ENCODE measurements at places on chromosomes 2 and 18.

- DNase-seq: no peak
Measured at GRCh38 chr2:112048236-112048592, 6.9 kb upstream of the TMEM87B start.

- no peak for DNase-seq
Measured at GRCh38 chr18:3305354-3305762, 43.4 kb downstream of the MYL12B start.

DNA sequence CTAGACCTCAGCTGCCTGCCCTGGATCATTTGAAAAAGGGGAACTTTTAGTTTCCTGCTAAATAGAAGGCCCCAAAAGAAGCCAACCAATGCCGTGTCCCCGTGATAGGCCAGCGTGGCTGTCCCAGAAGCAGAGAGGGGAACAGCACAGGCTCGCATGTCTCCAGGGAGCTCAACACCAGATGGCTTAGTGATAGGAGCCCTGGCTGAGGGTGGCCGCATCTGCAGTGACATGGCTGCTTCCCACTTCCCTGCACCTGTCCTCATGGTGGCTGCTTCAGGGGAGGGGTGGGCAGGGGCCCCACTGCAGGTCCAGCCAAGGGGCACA lies 79.6 kb downstream of the MBP start:
- no peak for DNase-seq

- no peak for DNase-seq
Measured at GRCh38 chr18:31744321-31745067, 16.2 kb downstream of the SLC25A52 start.

DNA sequence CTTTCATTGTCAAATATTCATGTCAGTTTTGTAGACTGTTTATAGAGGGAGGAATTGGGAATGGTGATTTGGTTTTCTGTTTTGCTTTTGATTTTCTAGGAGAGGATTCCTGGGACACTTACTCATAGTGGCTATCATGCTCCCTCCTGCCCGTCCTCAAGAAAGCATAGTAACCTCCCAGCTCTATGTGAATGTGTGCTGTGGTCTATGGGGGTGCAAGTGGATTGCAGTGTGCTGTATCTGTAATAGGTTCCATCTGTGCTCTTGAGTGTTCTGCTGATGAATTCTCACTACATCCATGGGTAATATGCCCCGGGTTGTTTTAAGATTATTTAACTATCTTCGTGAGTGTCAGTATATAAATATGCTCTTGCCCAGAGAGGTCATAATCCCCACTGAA lies 811.3 kb downstream of the CNTNAP5 start:
- DNase-seq: no peak

- DNase-seq: no peak
Measured at GRCh38 chr2:217539126-217539525, 463.7 kb downstream of the TNS1 start.

DNA sequence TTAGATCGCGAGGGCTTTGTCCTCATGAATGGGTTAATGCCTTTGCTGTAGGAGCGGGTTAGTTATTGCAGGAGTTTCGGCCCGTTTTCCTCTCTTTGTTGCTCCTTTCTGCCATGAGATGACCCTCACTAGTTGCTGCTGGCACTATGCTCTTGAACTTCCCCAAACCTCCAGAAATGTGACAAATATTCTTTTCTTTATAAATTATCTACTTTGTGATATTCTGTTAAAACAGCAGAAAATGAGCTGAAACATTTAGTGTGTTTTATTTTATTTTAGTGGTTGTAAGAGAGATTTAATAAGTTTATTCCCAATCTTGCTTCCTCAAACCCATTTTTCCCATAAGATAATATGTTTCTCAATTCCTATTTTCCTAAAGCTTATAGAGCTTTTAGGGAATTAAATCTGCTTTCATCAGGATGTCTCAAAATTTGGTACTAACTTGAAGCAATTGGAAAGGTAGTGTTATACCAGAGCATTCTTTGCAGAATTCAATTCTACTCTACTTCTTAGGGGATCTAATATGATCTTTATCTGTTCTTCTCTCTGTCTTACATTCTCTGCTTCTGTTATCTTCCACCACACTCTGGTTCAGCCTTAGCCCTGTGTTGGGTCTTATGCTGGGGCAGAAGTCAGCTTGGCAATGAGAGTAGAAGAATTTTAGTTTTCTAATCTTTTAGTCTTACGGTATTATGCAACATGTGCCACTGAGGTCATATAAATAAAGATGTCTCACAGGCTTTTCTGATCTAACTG lies 23.1 kb downstream of the DDX1 start:
- DNase-seq: no peak

DNA sequence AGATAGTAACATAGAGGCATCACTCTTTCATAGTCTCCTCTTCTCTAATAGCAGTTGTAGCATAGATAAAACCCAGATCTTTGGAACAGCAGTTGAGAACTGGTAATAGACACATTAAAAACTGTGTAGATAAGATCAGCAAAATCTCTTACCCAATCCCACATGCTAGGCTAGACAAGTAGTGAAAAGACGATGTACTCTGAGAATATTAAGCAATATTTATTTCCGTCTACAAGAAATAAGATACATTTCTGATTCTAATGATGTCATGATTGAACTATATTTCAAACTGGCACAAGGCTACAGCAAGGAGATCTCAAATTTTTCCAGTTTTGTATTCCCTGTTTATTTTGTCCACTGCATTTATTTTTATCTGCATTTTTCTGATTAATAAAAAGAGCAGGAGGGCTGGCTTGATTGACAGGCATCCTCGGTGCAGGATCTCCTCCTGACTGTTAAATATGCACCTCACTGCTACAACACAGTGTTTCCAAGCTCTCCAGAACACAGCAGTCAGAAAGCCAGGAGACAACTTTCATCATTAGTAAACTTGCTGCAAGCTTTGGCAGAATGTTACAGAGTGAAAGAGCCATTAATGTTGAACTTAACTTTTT lies 73.3 kb upstream of the ATIC start:
- no peak for DNase-seq

DNA sequence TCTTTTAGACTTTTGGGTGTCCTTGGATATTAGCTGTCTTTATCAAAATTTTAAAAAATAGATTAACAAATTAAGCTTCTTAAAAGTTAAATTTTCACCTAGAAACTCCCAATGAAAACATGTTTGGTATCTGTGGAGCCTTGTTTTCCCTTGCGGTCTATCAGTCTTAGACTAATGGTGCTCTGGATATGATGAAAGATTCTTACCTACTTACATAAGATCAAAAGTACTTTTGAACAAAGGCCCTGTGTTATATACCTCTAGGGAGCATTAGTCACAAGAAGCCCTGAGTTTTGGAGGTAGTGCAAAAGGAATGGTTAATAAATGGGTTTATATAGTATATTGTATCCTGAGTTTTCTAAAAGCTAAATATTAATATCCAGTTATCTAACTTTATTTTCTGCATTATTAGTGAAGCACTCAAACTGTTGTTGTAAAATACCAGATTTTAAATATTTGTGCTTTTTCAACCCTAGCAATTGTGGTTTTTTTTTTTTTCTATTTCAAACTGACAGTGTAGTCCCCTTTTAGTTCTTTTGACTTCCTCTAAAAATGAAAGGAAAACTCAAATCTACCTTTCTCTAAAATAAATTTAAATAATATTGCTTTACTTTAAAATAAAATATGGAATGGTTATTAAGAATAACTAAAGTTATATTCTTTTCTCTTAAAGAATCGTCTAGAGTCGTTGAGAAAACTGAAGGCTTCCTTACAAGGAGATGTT lies 18.1 kb downstream of the NDC80 start:
- DNase-seq: no peak

DNA sequence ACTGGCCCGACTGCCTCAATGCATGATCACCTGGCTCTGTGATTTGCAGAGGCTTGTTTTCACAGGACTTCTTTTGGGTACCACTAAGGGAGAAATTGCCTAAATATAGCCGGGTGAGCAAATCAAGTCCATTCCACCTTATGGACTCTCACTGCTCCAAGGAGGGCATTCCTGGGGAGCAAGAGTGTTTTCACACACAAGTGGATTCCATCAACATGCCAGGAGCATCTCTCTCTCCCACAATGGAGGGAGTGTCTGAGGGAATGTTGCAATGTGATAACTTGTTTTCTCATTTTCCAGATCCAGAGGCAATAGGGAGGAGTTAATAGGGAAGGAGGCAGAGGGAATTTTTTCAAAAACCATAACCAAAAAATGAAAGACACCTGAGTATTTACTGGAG lies 250.7 kb downstream of the SATB2 start:
- no peak for DNase-seq

- no peak for DNase-seq
Measured at GRCh38 chr2:237351796-237352195, 62.2 kb downstream of the COL6A3 start.

DNA sequence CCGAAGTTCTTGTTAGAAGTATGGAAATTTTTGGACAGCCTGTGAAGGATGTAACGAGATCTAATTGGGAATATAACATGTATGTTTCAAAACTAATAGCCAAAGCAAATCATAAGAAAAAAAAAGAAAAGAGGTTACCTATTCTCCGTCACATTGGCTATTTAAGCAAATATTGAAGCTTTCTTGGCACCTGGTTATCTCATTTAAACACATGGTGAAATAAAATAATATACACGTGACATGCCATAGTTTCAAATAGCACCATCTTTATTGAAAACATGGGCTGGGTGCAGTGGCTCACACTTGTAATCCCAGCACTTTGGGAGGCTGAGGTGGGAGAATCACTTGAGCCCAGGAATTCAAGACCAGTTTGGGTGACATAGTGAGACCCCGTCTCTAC lies 56.7 kb downstream of the ZEB2 start:
- DNase-seq: no peak

GRCh38 chr2:236677368-236677767 lies 107.7 kb downstream of the ACKR3 start:
- no peak for DNase-seq

DNA sequence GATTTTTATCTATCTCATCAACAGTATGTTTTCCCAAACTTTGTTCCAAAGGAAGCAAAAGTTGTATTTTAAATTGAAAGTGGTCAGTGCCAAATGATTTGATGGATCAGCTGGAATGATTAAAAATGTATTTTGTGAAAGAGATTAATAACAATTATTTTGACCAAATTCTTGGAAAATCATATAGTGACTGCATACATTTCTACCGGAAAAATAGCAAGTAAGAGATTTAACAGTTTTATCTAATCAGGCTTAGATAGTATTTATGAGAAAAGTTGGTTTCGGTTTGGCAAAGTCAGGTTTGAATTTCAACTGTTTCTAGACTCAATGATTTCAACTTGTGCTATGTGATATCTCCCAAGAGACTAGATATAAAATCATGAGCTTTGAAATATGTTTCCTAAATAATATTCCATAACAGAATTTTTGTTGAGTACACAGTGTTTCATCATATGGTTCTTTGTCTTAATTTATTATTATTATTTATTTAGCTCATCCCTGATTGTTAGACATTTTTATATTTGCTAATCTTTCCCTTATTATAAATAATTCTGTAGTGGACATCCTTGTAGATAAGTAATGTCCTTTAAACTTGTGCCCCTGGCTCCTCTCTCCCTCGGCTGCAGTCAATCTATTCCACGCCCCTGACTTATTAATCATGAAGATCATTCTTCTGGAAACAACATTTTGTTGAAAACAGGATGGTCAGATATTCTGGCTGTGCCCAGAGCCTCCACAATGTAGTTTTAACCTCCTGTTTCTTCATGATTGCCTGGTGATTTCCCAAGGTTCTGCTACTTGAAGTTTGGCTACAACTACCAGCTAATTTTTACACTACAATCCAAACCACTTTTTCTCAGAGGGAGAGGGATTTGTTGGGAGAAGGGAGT lies 520.7 kb upstream of the TCF4 start:
- DNase-seq: no peak

DNA sequence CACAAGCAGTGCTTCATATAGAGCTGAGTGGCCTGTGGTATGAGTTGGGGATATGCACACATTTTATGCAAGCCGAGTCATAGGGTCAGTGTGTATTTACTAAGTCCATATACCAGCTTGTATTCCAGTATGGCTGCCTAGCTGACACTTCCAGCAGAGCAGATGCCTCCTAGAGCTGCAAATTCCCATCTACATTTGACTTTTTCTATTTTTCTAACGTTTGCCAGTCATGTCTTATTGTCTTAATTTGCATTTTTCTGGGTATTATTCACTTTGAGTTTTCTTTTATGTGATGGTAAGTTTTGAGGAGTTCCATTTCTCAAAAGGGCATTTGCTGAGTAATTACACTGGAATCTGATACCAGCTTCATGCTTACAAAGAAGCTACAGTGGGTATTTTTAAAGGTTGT lies 334.5 kb upstream of the CDH2 start:
- DNase-seq: no peak

GRCh38 chr2:240538031-240538780 lies 19.6 kb downstream of the ANKMY1 start:
- DNase-seq: no peak

DNA sequence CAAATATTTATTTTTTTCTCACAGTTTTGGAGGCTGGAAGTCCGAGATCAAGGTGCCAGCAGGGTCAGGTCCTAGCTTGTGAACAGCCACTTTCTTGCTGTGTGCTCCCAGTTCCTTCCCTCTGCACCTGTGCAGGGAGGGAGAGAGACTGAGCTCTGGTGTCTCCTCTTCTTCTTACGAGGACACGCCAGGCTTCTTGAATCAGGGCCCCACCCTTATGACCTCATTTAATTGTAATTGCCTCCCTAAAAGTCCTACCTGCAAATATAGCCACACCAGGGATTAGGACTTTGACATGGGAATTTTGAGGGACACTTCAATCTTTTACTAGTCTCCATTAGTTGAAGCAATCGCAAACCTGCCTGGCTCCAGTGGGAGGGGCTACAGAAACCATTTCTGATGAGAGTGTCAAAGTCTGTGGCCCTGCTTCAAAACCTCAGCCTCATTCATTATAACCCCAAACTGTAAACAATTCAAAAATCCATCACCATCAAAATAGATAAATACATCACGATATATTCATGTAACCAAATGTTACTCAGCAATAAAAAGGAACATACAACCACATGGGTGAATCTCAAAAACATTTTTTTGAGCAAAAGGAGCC lies 18.2 kb upstream of the SEH1L start:
- no peak for DNase-seq

DNA sequence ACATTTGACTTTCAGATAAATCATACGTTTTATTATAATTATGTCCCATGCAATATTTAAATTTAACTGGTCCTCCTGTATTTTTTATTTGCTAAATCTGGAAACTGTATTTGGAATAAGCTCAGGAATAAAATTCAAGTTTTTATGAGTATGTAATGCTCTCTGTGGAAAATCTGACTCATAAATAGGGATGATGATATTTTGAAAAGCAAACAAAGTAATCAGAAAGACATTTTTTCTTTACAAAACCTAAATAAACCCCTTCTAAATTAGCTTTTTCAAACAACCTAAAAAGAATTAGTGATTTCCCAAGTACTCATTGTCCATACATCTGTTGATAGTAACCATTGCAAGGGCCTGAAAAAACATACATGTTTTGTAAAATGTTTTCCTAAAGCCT lies 41.1 kb downstream of the ASB1 start:
- no peak for DNase-seq

- DNase-seq: peak; percentile 52
Measured at GRCh38 chr2:240913810-240914644, 7.9 kb downstream of the CROCC2 start.

- no peak for DNase-seq
Measured at GRCh38 chr2:239470151-239470900, 69.5 kb upstream of the HDAC4 start.

Measured in NCI-H2081 (cell line).